ENCODE measurements at places on chromosomes 11 and 22. TPM values are rescaled to one million over a fixed set of nuclear protein-coding genes. Genes with fewer than 3 reads are reported as not detected.

Gene KRTAP5-7
- total RNA-seq, result not detected

GRCh38 chr11:17156283-17156682 is 51.5 kb downstream of the PIK3C2A start:
- DNase-seq, result no peak

GRCh38 chr22:18085188-18085587 is 7.4 kb downstream of the PEX26 start:
- no peak for DNase-seq

- DNase-seq, result no peak
These were observed 283.1 kb upstream of the CCDC90B start for GRCh38 chr11:83569134-83569805.

Gene C11orf91
- not detected for total RNA-seq

GRCh38 chr11:78039391-78039918 is 16.4 kb upstream of the KCTD14 start:
- no peak for DNase-seq

Gene MPZL3
- total RNA-seq, result 7.1 TPM

Gene SMC1B
- not detected for total RNA-seq

GRCh38 chr22:40593460-40594273 is 42.9 kb downstream of the MRTFA start:
- no peak for DNase-seq
